SW480 (cell line): ENCODE measurements at places on chromosomes 4 and X.

DNA sequence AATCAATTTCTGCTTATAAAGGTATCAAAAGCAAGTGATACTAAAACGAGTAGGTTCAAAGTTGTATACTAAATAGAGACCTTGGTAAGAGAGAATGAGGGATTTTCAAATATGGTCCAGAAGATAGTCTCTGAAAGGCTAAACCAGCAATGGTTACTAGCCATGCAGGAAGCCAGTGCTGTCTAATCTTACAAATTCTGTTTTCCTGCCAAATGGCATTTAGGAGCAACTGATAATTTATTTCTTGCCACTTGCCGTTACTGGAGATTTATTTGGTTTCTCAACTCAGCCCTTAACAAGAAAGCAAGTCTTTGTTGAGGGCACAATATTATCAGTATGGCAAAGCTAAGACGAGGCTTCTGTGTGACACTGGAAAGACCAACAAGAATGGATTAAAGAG is 47.2 kb downstream of the MAP7D3 start:
- no peak for DNase-seq

- DNase-seq: no peak
Measured at GRCh38 chr4:71538528-71538927, 199.7 kb downstream of the SLC4A4 start.

GRCh38 chr4:138112389-138112788 is 129.8 kb downstream of the SLC7A11 start:
- no peak for DNase-seq

GRCh38 chr4:123278755-123279154 is 117.8 kb upstream of the SPRY1 start:
- DNase-seq: no peak

DNA sequence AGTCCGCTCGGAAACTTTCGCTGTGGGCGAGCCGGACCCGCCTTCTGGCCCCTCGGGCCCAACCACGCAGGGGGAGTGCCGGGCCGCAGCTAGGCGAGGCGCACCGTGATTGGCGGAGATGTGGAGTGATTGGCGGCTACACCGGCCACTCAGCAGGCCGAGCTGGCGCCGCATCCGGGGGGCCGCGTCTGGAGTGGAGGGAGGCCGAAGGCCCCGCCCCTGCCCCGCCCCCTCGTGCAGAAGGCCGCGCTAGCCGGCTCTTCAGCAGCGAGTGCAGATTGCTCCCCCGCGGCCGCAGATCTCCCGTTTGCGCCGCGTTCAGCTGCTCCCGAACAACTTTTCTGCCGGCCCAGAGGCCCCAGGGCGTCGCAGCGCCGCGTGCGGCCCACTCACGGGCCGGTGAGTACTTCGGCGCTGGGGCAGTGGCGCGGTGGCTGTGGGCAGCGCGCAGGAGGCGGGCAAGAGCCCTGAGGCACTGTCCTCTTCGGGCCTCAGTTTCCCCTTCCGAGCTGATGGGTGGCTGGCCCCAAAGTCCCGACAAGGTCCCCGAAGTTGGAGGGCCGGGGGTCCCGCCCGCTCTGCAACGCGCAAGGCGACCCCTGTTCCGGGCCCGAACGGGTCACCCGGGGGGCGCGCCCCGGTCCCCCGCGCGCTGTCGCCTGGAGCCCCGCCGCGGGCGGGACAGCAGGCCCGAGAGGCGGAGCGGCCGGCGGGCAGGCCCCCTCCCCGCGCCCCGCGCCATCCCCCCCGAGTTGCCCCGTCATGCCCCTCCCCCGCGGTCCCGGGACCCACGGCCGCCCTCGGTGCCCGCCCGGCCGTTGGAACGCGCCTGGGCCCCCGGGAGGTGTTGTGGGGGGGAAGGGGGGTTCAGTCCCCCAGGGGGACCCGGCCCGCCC is at the start of gene WFS1:
TSS of gene WFS1 (plus strand) at position 235 of the 896 bp plus-strand sequence. CDS start 7,606 bp downstream, outside the sequence.
- peak; percentile 95 for DNase-seq
